Activated naive CD4-positive, alpha-beta T cell treated with anti-CD3 and anti-CD28 coated beads, Interleukin-2, amount 50 U/mL, for 16 hours (primary cell): ENCODE measurements at places on chromosomes 5 and 9.
A peak's percentile ranks its signal among the peaks of the same experiment; 100 is the strongest.

GRCh38 chr9:137301081-137301947 lies 757 bp downstream of the NRARP start:
- peak; percentile 43 for DNase-seq

- DNase-seq = no peak
Observed at GRCh38 chr9:68522131-68522530, 18.6 kb downstream of the TMEM252 start.

- DNase-seq = peak; percentile 24
Observed at GRCh38 chr9:113587471-113588031, 124.0 kb downstream of the RGS3 start.

- no peak for DNase-seq
Observed at GRCh38 chr5:2460098-2460497, 291.4 kb downstream of the IRX2 start.

GRCh38 chr5:81755320-81755719 lies 4.4 kb upstream of the SSBP2 start:
- no peak for DNase-seq

DNA sequence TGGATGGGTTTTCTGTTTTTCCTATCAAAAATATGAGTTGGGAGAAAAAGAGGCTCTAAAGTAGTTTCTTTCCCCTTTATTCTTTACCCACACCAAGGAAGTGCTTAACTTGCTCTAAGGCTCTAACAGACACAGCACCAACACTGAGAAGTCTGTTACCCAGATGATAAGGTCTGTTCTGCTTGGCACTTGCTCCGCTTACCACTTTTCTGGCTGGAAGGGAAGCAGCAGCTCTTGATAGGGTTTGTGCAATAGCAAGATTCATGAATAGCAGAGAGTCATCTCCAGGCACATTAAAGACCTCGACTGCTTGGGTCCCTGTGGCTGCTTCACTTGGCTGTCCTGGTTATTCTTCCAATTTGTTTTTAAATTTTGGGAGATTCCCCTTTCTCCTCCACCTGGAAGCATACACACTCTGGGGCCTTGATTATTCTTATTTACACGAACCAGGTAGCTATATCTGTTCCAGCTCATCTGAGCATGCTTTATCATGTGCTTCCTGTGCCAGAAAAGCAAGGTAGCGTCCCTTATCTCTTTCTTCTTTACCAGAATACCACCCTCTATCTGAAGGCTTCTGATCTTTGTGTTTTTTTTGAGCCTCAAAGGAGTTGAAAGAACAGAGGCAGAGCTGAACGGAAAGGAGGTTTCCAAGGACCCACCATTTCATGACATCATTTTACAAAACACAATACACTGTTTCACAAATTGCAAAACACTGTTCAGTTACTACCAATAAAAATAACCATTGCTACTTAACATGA lies 24.8 kb downstream of the PPP3R2 start:
- no peak for DNase-seq

DNA sequence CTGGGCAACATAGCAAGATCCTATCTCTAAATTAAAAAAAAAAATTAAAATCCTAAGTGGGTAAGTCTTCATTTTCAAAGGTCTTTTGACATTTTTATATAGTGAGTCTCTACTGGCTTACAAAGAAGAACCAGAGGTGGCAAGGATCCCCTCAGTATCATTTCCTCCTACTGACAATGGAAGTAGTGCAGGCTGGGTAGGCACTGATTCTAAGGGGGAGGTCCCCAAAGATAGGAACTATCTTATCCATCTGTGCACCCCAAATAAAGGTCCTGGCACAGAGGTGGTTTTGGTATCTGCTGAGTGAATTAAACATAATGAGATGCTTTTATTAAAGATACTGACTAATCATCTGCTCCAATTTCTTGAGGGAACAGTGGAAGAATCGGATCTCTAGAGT lies 4.2 kb downstream of the FAM193B start:
- no peak for DNase-seq

GRCh38 chr5:149345892-149346222 lies 558 bp downstream of the GRPEL2 start:
- DNase-seq = peak; percentile 33

DNA sequence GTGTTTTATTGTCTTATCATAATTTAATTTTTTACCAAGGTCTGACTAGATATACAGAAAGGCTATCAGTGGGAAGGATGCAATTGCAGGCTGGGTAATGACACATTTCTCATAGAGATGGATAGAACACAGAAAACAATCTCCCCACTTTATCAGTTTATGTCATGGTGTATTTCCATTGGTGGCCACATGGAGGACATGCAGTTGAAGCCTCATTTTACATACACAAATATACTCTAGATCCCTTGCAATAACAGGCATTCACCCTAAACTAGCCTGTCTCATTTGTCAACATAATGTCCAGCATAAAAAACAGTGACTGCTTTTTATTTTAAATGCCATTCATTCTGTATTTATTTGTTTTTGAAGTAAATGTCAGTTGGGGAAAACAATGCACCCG lies 526.3 kb downstream of the GABRG2 start:
- no peak for DNase-seq

- no peak for DNase-seq
Observed at GRCh38 chr5:163079618-163080017, 357.8 kb upstream of the CCNG1 start.

DNA sequence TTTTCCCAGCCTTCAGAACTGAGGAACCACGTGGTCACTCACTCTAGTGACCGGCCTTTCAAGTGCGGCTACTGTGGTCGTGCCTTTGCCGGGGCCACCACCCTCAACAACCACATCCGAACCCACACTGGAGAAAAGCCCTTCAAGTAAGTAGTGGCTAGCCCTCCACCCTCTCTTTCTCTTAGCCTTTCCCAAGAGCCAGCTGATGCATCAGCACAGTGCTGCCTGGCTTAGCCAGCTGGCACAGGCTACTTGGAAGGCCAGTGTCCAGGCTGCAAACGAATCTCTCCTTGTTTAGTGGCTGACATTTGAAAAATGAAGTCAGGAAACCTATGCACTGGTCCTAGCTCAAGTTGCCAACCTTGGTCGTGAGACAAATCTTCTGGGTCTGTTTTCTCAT lies 91.1 kb downstream of the PRDM6 start:
- no peak for DNase-seq

DNA sequence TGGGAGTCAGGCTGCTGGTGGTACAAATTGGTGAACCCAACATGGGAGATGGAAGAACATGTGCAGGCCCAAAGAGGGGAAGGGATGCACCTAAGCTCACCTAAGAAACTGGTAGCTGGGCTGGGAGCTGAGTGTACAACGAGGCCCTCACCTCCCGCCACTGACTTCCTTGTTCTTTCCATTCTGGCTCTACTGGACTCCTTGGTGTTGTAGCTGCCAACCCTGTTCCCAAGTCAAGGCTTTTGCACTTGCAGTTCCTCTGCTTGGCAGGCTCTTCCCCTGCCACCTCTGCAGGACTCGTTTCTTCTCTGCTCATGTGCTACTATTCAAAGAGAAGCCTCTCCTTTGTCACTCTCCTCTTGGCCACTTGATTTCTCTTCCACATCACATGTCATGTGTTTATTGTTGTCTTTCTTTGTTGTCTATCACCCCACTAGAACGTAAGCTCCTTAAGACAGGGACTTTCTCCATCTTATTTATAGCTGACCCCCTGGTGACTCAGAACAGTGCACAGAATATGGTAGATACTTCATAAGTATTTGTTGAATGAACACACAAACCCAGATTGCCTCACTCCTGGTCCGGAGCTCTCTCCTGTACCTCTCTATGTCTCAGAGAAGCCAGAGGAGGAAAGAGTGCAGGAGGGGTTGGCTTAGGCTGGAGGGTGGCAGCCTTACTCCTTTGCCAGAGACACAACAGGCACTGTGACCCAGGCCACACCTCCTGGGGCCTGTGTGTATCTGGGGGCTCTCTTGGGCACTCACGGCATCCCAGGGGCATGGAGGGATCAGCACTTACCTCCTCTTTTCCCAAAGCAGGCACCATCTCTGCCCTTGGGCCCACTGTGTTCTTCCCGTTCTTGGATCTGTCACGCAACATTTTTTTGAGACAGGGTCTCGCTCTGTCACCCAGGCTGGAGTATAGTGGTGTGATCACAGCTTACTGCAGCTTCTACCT lies 5.2 kb upstream of the SPINK4 start:
- DNase-seq = no peak

DNA sequence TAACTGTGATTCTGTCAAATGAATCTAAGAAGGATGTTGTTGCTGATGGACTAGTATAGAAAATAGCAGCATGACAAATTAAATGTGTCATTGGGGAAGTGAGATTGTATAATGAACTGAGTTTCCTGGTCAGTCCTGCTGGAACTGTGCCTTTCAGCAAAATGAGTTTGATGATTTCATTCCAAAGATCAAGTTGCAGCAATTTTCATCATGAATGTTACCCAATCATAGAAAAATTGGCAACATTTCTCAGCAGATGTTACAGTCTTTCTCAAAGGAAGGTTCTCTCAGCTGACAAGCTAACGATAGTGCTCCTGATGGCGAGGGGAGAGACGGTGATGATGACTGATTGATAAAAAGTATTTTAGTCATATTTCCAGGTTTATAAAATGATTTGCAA lies 10.7 kb downstream of the PCDHAC2 start:
- DNase-seq = no peak

DNA sequence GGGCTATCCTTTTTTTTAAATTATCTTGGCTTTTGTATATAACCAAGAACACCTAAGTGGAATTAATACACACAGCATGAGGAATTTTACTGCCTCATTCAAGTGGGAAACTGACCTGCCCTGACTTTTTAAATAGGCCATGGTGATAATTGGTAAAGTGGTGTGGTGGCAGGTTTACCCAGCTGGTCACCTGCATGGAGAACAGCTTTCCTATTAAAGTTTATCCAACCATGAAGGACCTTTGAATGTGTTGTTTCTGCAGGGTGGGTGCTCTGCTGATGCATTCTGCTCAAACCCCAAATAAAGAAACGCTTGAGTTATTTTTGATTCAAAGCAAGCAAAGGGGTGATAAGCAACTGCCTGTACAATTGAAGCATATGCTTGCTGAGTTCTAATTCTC lies 261.0 kb upstream of the GRIN3A start:
- no peak for DNase-seq

DNA sequence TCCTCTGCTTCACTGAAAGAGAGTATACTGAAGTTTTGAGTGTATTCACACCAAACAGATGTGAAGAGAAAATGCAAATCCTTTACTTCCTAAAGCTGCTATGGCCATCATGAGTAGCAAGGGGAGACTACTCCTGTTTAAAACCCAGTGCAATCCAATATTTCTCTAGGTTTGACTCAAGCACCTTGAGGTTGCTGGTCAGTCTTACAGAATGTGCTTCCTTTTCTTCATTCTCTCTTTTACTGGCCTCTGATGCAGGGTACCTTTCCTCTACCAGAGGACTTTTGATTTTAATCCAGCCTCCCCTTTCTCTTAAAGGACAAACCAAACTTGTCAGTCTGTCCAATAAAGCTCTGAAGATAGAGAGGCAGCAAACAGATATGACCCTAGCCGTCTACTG lies 98.1 kb upstream of the TLE4 start:
- no peak for DNase-seq

- peak; percentile 60 for DNase-seq
Observed at GRCh38 chr5:40680741-40681362, 1.1 kb downstream of the PTGER4 start.

DNA sequence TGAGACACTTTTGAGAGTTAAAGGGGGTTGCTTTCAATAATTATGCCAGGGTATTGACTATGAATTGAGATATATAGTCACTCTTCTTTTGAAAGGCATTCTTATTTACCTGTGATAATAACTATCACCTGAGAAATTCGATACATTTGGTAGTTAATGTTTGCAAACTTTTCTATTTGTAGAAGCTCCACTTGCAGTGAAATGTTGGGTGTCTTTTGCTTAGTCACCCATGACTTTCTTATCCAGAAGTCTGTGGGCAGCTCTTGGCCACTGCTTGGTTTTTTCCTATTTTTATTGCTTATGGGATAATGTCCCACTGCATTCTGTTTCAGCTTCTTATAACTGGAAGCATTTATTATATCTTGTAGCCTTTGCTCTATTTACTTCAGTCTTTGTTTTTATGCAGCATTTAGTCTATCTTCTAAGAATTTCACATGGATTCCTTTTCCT lies 3.9 kb downstream of the MACIR start:
- no peak for DNase-seq

GRCh38 chr5:33827018-33827707 lies 64.6 kb downstream of the ADAMTS12 start:
- no peak for DNase-seq

DNA sequence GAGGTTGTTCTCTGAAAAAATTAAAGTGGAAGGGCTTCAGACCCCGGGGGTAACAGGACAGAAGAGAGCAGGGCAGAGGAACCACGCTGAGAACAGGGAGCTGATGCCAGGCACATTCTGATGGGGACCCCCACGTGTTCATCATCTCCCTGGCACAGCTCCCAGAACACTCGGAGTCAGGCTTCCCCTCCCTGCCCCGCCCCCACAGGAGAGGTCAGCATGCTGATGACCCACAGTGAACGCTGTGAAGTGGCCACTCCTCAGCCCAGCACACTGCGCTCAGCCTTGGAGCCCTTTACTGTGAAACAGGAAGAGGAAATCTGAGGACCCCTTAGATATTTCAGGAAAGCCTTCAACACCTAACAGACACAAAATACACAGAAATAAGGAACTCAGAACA lies 16.4 kb downstream of the RETREG1 start:
- no peak for DNase-seq

DNA sequence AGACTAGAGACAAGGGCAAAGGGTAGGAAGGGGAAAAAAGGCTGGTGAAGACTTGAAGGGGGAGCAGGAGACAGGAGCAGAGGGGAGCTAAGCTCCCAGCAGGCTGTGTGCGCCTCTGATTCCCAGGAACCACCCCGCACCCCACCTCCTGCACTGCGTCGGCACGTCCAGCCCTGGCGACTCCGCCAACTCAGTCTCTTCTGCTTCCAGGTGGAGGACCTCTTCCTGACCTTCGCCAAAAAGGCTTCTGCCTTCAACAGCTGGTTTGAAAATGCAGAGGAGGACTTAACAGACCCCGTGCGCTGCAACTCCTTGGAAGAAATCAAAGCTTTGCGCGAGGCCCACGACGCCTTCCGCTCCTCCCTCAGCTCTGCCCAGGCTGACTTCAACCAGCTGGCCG lies 30.5 kb downstream of the DYNC2I2 start:
- no peak for DNase-seq

DNA sequence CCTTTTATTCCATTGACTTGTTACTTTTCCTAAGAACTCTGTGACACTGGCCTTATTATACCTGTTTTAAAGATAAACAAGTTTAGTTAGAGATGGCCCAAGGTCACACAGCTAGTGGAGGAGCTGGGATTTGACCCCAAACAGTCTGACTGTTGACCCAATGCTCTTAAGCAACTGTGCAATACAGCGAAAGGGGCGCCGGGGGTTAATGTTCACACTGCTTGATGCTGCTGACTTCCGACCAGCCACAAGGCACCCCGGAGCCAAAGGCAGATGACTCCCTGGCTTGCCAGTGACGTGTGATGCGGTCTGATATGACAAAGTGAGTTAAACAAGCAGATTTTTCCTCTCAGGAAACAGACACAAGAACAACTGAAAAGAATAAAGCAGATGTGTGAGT lies 23.9 kb downstream of the PIK3R1 start:
- DNase-seq = peak; percentile 79

- no peak for DNase-seq
Observed at GRCh38 chr5:34587355-34588241, 68.5 kb upstream of the RAI14 start.
